ENCODE measurements at places on chromosomes 2 and 18.

GRCh38 chr2:86487062-86487461, 45.9 kb downstream of the KDM3A start:
- DNase-seq = no peak

GRCh38 chr2:157043786-157044185, 213.7 kb upstream of the GALNT5 start:
- DNase-seq = no peak

DNA sequence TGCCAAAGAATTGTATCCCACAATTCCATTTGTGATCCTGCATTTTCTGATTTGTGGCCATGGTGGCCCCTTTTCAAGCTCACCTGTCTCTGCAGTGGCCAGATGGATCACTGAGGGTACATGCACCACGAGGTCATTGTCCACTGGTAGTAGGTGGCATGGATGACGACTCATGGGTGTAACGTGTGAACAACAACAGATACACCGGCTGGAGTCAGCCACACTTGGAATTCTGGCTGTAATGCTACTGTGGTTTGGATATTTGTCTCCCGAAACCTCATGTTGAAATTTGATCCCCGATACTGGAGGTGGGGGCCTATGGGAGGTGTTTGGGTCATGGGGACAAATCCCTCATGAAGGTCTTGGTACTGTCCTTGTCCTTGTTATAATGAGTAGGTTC, 102.2 kb upstream of the TAF1B start:
- no peak for DNase-seq

- DNase-seq = no peak
These were observed 34.4 kb downstream of the ATP8B1 start for GRCh38 chr18:57768537-57769326.

GRCh38 chr2:23508066-23508390, 123.0 kb downstream of the KLHL29 start:
- no peak for DNase-seq

DNA sequence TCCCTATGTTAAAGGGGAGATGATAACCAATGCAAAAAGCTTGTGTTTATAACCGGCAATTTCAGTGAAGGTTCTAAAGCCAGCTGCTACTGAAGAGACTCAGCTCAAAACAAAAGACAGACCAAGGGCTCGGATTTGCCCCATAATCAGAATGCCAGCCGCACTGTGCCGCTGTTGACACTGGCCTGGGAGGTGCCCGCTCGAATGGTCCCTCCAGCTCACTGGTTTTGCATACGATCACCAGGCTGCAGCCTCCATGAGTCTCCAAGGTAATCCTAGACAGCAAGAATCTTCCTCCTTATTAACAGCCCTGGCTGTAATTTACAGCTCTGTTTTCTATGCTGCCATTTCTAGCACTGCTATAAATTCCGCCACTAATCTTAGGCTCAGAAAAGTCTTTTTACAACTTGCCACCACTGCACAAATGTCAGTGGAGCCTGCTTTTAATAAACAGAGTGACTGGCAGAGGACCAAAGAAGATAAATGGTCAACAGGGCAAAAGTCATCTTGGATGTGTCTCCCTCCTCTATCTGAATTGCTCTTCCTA, 155.7 kb upstream of the SH3BP4 start:
- DNase-seq = no peak

GRCh38 chr2:165827016-165827920, 33.2 kb upstream of the GALNT3 start:
- no peak for DNase-seq

Measured in stimulated activated CD8-positive, alpha-beta memory T cell treated with anti-CD3 and anti-CD28 coated beads, Interleukin-4, amount 100 ng/mL, for 4 hours (primary cell).